ENCODE measurements at places on chromosomes 5 and 9.

- DNase-seq, result no peak
Measured at GRCh38 chr5:131382407-131383395, 118.8 kb downstream of the CDC42SE2 start.

- no peak for DNase-seq
Measured at GRCh38 chr5:142314606-142315005, 10.2 kb downstream of the SPRY4 start.

- DNase-seq, result no peak
Measured at GRCh38 chr5:152309926-152310450, 95.1 kb downstream of the NMUR2 start.

GRCh38 chr9:133737774-133738639, at the start of gene SARDH:
TSS of gene SARDH (minus strand) at chr9:133738352. CDS start at chr9:133734173, 4,179 bp downstream.
- peak; percentile 49 for DNase-seq

DNA sequence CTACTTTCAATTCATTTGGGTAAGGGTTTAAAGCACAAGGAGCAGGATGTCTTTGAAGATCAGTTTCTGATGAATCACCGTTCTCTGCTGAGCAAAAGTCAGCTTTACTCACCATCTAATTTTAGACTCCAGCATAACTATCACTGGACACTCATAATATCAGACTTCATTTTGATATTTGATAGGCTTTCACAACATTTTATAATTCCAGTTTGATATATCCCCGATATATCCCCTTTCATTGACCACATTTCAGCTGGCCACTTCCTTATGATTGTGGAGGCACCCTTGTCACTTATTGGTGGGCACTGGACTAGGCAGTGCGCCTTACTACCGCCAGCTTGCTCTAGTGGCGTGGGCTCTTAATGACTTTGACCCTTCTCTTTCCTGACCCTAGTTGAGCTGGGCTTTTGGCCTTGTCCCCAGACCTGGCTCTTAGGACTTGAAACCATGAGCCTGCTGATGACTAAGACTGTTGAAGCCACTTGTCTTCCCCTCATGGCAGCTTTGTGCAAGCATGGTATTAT, 46.8 kb downstream of the CYSTM1 start:
- DNase-seq, result no peak

GRCh38 chr9:107046692-107047091, 183.7 kb downstream of the ZNF462 start:
- no peak for DNase-seq

- DNase-seq, result no peak
Measured at GRCh38 chr5:160237571-160238093, 8.3 kb downstream of the FABP6 start.

DNA sequence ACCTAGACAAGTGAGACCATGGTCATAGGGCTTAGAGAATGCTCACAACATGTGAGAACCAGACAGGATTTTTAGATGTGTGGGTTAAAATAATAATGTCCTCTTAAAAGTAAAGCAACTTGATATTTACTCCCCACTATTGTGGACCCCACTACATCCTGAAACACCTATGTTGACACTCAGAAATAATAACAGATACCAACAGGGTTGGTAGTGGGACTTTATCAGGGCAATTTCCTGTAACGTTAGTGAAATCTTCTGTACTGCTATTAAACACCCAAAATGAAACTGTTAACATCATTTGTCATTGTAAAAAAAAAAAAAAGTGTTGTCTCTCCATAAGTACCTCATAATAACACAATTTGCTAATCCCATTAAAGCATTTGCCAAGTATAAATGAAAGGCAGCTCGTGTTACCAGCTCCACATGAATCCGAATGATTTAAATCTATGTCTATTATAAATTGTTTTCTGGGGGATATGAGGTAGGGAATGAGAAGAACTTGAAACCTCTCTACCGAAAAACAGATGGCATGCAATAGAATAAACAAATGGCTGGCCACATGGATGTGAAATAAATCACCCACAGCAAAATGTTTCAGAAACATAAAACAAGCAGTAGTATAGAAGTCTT, 285.9 kb downstream of the ARHGEF28 start:
- DNase-seq, result no peak

GRCh38 chr5:126456217-126456820, 33.1 kb downstream of the GRAMD2B start:
- DNase-seq, result no peak

DNA sequence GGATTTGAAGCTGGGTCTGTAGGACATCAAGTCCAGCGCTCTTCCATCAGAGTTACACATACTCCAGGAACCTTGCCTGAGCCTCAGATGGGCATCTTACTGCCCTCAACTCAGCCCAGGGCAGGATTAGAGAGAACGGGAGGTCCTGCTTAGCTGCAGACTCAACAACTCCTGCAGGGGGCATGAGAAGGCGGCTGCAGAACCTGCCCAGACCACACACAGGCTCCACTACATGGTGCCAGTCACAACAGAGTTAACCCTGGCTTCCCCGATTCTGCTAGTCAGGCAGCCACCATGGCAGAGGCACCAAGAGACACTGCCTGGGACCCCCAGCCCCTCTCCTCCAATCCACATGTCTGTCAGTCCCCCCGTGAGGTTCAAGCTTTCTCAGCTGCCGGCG, 23.9 kb upstream of the CPLX2 start:
- DNase-seq, result no peak

DNA sequence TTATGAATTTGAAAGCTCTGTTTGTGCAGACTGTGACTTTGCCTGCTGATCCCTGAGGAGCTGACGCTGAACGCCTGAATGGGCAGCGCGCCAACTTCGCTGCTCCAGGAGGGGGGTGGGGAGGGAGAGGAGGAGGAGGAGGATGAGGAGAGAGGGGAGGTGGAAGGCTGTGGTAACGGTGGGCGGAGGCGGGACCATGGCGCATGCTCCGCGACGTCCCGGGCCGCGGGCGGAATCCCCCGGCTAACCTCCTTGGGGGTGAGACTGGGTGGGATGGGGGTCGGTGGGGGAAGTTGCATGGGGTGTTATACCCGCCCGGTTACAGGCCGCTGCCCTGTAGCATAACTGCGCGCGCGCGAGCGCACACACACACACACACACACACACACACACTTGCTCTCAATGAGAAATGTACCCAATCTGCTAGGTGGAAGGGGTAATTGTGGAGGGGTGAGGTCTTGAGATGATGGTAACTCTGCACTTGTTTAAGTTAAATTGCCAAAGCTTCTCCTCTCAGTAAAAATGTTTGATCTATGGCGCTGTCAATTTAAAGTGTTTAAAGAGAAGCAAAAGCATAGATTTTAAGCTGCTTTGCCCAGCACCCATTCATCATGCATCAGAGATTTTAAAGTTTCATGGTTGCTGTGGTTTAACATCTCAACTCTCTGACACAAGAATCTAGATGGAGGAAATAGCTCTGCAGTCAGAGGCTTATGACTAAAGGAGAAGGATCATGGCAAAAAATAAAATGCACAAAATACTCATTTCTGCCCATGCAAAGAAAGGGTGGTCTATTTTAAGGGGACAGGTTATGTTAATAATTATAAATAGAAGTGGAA, 76.6 kb upstream of the TBCA start:
- DNase-seq, result peak; percentile 41

DNA sequence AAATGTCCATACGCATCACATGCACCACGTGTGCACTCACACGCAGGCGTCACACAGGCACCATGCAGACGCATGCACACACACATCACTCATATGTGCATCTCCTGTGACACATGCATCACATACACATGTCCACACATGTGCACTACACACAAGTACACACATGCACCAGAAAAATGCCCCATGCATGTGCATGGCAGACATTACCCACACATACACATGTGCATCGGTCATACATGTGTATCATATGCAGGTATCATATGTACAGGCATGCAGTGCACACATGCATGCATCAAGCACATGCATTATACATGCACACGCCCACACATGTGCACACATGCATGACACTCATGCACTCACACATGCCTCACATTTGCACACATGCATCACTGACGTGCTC, 26.1 kb downstream of the ADAMTS2 start:
- DNase-seq, result no peak

- no peak for DNase-seq
Measured at GRCh38 chr9:100774962-100775361, 197.1 kb downstream of the CAVIN4 start.

- DNase-seq, result no peak
Measured at GRCh38 chr5:178474562-178475184, 115.5 kb downstream of the COL23A1 start.

- DNase-seq, result no peak
Measured at GRCh38 chr5:1151316-1151715, 39.5 kb upstream of the SLC12A7 start.

GRCh38 chr5:34656001-34656699, at the start of gene RAI14:
TSS of gene RAI14 (plus strand) at chr5:34656328. CDS start at chr5:34686920, 30,592 bp downstream.
- no peak for DNase-seq

- no peak for DNase-seq
Measured at GRCh38 chr5:179822444-179822990, 1.8 kb downstream of the SQSTM1 start.

DNA sequence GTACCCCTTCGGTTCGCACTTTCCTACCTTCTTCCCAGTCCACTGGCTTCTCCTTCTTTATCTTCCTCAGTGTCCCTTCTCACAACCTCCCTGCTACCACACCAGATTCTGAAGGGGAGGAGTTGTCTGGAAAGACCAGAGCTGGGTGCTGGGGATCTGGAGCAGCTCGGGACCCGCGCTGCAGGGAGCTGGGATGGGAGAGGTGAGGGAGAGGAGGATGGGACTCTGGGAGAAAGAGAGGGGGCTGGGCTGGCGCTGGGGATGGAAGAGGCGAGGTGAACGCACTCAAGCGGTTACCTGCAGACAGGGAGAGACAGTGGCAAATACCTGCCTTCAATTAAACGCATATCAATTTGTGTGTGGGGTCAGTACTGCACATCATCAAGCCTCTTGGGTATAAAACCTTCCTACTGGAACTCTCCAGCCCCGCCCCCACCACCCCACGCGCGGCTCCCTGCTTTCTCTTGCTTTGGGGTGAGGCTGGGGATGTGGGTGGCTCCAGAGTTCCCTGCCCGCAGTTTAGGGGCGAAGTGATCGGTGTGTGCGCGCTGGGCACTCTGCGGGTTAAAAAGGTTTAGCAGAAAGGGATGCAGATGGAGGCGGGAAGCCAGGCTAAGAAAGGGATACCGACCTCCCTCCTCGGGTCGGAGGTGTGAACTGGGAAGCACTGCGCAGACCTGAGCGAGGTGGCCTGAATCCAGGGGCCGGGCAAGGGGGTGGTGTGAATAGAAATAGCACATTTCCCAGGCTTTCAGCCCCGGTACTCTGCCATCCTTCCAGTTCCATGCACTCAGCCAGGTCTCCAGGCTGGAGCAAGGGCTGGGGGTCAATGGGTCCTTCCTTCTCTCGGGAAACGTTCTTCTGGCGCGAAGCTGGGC, 977 bp upstream of the PAM start:
- no peak for DNase-seq

GRCh38 chr9:134283111-134283515, 43.1 kb upstream of the RXRA start:
- DNase-seq, result no peak

GRCh38 chr9:32965566-32965965, 35.9 kb downstream of the APTX start:
- no peak for DNase-seq

DNA sequence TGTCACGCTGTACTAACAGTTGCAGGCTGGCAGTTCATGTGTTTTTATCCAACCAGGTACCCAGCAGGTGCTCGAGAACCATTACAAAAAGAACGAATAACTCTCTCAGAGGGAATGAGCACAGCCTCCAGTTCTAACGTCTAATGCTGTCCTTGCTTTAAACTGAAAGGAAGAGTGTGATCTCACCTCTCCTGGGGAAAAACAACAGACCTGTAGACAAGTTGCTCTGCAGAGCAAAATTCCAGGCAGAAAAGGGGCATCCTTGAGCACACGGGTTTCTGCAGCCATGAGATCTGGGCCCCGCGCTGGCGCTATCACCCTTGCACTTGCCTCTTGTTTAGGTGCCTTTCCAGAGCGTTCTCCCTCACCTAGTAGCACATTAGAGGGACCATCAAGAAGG, 92.5 kb upstream of the DNAH5 start:
- DNase-seq, result no peak

GRCh38 chr5:72265032-72265877, 54.8 kb downstream of the MRPS27 start:
- DNase-seq, result no peak

GRCh38 chr9:109192732-109193361, 25.8 kb upstream of the FRRS1L start:
- DNase-seq, result no peak

- no peak for DNase-seq
Measured at GRCh38 chr9:2610985-2611384, 10.6 kb upstream of the VLDLR start.

- DNase-seq, result no peak
Measured at GRCh38 chr9:68974431-68974830, 39.5 kb downstream of the PRKACG start.

- no peak for DNase-seq
Measured at GRCh38 chr5:58764199-58764598, 181.3 kb downstream of the RAB3C start.

GRCh38 chr9:89802781-89803355, 198.1 kb downstream of the GADD45G start:
- DNase-seq, result no peak

- DNase-seq, result no peak
Measured at GRCh38 chr5:171371326-171371725, 16.3 kb upstream of the NPM1 start.

DNA sequence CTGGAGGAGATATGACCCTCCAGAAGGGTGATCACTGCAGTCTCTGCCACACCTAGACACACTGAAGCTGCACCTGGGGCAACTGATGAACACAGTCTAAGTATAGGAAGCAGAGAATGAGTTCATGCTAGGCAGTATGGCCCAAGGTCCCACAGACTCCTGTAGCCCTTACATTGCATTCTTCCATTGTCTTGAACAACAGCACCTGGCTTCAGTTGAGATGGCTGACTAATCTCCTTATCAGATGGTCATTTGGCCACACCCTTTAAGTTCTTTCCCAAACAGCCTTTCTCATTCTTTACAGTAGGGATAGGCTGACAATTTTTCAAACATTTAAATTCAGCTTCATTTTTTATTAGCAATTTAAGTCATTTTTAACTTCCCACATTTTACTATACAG, 23.1 kb downstream of the CENPK start:
- no peak for DNase-seq

DNA sequence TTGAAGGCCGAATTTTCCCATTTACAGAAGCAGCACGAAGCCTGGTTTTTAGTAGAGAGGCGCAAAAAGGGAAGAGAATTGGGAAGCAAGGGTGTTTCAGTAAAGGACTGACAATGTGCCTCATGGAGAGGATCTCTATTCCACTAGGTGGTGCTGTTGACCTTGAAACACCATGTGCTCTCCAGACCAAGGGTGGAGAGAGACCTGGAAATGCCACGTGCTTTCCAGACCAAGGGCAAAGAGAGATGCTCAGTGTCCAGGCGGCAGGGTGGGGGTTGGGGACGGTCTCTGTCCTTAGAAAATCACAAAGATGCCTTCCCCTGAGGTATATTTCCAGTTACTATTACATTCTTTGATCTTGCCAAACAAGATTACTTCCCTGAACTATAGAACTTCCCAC, 425.3 kb downstream of the CSNK1G3 start:
- DNase-seq, result no peak

- DNase-seq, result no peak
Measured at GRCh38 chr9:95316274-95316673, 1.2 kb downstream of the FANCC start.
